KBM-7 (cell line): ENCODE measurements at places on chromosomes 11 and 22.

- DNase-seq = no peak
These were observed 32.2 kb downstream of the P4HA3 start for GRCh38 chr11:74279256-74279655.

GRCh38 chr11:83863272-83863671 lies 577.1 kb upstream of the CCDC90B start:
- DNase-seq = no peak

GRCh38 chr22:34934261-34934660 lies 131.7 kb upstream of the ISX start:
- DNase-seq = no peak

- no peak for DNase-seq
These were observed 6.0 kb upstream of the AHNAK start for GRCh38 chr11:62552485-62553079.

DNA sequence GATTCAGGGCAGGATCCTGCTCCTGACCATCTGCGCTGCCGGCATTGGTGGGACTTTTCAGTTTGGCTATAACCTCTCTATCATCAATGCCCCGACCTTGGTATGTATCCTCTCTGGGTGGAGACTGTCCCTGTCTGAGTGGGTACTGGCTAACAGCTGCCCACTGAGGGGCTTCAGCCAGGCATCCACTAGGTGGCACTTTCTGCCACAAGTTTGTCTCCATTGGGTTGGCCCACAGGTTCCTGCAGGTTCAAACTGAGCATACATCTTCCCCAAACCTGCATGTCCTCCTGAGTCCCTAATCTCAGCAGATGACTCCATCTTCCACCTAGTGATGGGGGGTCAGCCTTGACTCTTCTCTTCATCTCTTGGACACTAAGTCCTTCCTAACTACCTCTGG lies 4.4 kb downstream of the SLC2A11 start:
- DNase-seq = peak; percentile 64

DNA sequence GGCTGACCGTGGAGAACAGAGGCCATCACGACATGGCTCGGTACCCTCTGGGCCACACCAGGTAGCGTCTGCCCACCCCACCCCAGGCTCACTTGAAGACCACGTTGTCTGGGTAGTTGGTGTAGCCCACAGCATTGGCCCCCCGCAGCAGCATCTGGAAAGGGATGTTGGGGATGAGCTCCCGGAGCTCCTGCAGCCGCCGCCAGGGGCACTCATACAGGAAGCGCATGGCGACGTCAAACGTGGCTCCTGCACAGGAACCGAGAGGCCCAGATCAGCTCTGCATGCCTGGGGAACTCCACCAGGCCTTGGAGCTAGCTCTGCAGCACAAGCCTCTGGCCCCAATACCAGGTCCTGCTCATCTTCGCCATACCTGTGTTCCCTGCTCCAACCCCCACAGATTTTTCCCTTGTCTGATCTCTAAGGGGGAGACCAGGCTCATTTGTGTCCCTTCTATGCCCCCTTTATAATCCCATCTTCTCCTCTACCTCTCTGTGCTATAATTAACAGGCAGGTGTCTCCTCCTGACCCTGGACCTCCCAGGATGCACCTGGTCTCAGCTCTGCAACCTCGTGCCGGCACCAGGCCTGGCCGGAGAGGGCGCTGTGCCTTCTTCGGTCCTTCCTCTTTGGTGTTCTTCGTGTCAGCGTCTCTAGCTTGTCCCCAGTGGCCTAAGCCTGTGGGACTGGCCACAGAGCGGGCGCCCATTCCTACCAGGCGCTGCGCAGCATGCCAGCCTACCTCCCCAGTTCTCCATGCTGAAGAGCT lies 5.0 kb upstream of the LRFN4 start:
- DNase-seq = no peak

DNA sequence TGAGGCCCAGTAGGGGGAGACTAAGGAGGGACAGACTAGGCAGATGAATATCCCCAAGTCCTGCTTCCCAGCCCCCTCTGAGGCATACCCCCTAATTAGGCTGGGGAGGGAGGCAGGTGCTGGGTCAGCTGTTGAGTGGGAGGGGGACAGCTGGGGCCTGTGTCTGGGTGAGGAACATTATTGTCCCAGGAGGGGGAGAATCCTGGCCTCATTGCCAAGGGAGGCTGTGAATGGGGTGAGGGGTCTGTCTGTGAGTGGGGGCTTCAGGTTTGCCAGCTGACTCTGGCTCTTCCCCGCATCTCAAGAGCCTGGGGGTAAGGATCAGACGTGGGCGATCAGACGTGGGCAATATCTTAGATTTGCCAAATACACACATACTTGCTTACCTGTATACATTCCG lies 2.1 kb downstream of the INPPL1 start:
- no peak for DNase-seq
